Glomerular endothelial cell (primary cell): ENCODE measurements at places on chromosomes 16 and 17.
A peak's percentile ranks its signal among the peaks of the same experiment; 100 is the strongest.

GRCh38 chr17:43341715-43342588, 56.8 kb upstream of the ARL4D start:
- no peak for DNase-seq

- no peak for DNase-seq
These were observed 23.8 kb downstream of the SDK2 start for GRCh38 chr17:73620414-73620813.

DNA sequence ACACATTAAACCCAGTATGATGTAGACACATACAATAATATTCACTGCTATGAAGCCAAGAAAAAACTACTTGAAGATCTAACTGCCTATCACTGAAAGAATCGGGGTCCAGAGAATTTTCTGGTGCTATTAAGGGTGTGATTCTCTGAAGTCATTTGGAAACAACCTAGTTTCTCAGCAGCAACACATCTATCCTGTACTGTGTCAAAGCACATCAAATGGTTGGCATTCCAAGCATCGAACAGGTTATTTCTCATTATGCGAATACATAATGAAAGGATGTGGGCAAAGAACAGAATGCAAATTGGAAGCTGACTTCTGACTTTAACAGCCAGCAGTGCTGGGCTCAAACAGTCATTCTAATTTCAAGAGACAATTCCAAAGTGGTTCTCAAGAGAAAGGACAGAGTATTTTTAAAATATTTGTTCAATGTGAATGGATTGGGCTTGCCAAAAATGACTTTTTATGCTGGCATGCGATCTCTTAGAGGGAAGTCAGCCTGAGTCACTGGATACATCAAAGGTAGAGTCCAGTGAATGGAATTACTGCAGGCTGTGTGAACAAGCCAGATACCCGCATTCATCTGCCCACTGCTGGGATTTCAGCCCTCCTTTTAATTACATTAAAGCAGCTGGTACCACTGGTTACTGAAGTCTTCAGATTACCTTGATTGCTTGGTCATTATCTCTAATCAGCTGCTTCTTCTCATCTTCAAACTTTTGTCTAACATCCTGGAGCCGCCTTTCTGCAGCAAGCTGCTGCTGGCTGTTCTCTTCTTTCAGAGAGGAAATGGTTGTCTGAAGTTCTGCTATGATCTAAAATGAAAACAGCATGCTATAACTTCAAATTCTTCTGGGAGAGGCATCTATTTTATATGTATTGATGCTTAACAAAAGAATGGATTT, 181.2 kb upstream of the AXIN2 start:
- no peak for DNase-seq

- no peak for DNase-seq
These were observed 126.2 kb downstream of the PRKCB start for GRCh38 chr16:23962001-23962400.

DNA sequence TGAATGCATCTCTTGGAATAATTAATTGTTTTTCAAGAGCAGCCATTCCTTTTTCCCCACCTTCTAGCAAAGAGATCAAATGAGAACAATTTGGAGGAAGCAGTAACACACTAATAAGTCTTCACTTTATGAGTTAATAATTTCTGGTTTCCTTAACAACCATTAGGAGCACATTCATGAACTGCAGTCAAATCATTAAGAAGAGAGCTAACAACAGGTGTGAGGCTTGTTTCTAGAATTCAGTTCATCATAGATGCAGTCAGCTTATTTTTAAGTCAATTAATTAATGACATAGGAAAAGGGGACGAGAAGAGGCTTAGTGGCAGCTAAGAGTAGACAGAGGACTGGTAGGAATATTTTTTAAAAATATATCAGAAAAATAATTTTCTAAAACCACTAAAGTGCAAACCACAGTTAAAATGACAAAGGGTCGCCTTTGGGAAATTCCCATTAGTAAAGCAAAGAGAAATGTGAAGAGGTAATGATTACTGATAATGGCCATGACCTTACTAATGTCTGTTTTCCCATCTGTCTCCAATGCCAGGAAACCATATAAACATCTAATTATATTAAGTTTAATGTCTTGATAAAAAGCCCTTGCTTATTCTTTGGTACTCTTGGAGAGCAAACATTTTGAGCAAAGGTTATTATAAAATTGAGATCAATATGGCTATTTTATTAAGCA, 184.2 kb downstream of the KCNJ2 start:
- DNase-seq, result no peak

GRCh38 chr16:87463722-87464690, 28.8 kb downstream of the ZCCHC14 start:
- DNase-seq, result peak; percentile 84

GRCh38 chr17:77709594-77709993, 248.9 kb upstream of the TNRC6C start:
- no peak for DNase-seq

DNA sequence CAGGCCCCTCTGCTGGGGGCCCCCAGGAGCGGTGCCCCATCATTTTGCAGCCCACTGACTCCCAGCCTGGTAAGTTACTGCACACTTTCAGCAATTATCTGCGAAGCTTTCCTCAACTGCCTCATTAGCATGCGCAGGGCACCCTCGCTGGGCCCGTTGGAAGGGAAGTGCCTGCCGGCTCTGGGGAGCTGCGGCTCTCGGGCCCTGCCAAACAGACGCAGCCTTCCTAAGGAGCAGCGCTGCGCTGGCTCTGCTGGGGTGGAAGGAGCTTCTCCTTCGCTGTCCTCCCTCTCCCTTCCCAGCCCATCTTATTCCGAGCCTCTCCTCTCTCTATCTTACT, 71.0 kb downstream of the RBBP6 start:
- no peak for DNase-seq

DNA sequence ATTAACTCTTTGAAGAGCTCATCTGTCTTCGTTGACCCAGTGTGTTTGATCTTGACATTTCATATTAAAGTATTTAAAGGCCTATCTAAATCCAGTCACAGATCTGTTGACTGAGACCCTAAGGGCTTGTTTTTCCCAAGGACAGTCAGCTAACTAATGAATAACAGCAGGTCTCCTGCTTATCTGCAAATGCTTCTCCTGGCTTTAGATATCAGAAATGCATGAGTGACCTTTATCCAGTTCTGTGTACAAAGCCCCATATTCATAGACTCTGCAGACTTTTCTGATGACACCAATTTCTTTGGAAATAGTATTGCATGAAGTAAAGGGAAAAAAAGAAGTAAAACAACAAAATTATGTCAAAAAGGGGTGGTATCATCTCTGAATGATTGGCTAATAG, 70.3 kb downstream of the YPEL2 start:
- no peak for DNase-seq

DNA sequence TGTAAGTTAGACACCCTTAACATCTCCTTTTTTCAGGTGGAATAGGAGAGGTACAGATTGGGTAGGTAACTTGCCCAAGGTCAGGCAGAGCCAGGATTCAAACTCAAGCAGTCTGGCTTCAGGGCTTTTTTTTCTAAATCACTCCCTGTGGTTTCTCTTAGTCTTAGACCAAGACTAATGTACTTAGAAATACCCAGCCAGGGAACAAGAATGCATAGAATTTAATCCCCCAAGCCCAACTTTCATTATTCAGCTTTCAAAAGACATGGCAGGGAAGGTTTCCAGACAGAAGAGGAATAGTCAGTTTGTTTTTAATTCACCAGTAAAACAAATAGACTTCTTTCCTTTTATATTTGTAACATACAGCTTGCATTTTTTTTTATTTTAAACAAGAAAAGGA, 305.2 kb upstream of the RBFOX1 start:
- no peak for DNase-seq
